Breast epithelium (tissue), 4 donors: ENCODE measurements at places on chromosomes 5 and 9. TPM values are rescaled to one million over a fixed set of nuclear protein-coding genes. Genes with fewer than 3 reads are reported as not detected.

The SMIM27 gene
- total RNA-seq = 5.6 TPM

The GAS1 gene
- total RNA-seq = 79.8 TPM

GRCh38 chr9:72043576-72043975 lies 16.8 kb downstream of the C9orf57 start:
- no peak for DNase-seq
- no peak overlapping the region for H3K27ac ChIP-seq
- H3K36me3 ChIP-seq = no peaks in the 10 kb centered on the region
- H3K4me3 ChIP-seq = no peak overlapping the region
- H3K4me1 ChIP-seq = no peaks in the 10 kb centered on the region
- H3K27me3 ChIP-seq = no peaks in the 10 kb centered on the region

- H3K4me3 ChIP-seq = no peak overlapping the region
- H3K4me1 ChIP-seq = no peaks in the 10 kb centered on the region
- H3K36me3 ChIP-seq = no peaks in the 10 kb centered on the region
- H3K27ac ChIP-seq = no peak overlapping the region
- no peaks in the 10 kb centered on the region for H3K27me3 ChIP-seq
These were observed 280.8 kb downstream of the FBXL17 start for GRCh38 chr5:108101130-108101529.
